Activated T-helper 1 cell treated with anti-CD3 and anti-CD28 coated beads, Interleukin-2, amount 50 U/mL, for 16 hours (primary cell): ENCODE measurements at places on chromosomes 6 and 20.
A peak's percentile ranks its signal among the peaks of the same experiment; 100 is the strongest.

DNA sequence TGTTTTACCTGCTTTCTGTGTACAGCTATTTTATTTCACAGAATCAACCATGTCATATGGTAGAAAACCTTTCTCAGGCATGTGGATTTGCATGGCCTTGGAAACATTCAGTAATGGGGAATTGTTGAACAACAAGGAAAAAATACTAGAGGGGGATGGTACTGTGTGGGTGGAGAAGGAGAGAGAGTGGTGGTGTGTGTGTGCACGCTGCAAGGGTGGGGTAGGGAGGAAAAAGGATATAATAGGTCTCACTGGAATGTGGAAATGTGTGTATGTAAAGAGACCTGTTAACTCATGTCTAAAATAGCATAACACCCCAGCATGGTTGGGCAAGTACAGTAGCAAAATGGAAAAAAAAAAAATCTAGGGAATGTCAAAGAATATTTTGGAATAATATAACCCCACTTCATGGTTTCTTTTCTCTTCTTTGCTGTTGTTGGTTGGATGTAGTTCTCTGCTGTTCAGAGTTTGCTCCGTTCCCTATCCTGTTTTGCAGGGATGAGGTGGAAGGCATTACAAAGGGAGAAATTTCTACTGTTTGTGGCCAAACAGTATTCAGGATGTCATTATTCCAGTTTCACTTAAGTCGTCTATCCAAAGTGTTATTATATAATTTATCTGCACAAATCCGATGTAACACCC, 93.9 kb upstream of the CITED2 start:
- no peak for DNase-seq

GRCh38 chr20:22686097-22686496, 101.7 kb upstream of the FOXA2 start:
- DNase-seq: no peak

GRCh38 chr6:64170316-64170715, 534.7 kb downstream of the PHF3 start:
- no peak for DNase-seq

- no peak for DNase-seq
Observed at GRCh38 chr6:160788806-160789205, 86.8 kb downstream of the PLG start.

DNA sequence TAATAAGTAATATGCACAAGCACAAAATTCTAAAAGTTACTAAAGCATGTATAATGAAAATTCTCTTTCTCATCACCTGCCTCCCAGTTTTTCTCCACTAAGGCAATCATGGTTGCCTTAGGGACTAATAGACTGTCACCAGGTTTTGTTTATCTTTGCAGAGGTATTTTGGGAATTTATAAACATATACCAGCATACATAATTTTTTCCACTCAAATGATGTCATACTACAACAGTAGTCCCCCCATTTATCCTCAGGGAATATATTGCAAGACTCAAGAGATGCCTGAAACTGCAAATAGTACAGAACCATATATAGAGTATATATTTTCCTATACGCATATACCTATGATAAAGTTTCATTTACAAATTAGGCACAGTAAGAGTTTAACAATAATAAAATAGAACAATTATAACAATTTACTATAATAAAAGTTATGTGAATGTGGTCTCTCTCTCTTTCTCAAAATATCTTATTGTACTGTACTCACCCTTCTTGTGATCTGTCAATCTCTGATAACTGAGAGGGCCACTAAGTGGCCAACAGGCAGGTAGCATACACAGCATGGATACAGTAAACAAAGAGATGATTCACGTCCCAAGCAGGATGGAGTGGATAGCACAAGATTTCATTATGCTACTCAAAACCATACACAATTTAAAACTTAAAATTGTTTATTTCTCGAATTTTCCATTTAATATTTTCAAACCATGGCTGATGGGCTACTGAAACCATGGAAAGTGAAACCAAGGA, 19.7 kb downstream of the RBL1 start:
- no peak for DNase-seq

DNA sequence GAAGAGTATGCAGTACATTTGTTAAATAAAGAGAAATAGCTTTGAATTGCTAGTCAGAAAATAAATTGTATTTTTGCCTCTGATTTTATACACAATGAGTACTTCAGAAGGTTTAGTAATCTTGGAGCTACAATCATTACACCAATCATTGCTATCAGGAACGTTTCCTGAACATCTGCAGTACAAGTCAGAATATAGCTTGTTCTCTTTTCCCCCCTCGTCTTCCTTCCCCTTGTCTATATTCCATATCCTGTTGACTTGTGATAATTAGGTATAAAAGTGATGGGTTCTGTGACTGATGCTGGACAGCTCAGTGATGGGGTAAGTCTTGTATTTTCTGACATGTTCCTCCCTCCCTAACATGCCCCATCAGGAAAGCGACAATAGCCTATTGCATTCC, 94.0 kb downstream of the AHI1 start:
- DNase-seq: no peak

- DNase-seq: no peak
Observed at GRCh38 chr6:157193443-157193996, 129.8 kb downstream of the TMEM242 start.

- no peak for DNase-seq
Observed at GRCh38 chr20:440636-441035, 21.7 kb downstream of the TBC1D20 start.

- DNase-seq: no peak
Observed at GRCh38 chr6:133809406-133809805, 79.5 kb upstream of the TCF21 start.

DNA sequence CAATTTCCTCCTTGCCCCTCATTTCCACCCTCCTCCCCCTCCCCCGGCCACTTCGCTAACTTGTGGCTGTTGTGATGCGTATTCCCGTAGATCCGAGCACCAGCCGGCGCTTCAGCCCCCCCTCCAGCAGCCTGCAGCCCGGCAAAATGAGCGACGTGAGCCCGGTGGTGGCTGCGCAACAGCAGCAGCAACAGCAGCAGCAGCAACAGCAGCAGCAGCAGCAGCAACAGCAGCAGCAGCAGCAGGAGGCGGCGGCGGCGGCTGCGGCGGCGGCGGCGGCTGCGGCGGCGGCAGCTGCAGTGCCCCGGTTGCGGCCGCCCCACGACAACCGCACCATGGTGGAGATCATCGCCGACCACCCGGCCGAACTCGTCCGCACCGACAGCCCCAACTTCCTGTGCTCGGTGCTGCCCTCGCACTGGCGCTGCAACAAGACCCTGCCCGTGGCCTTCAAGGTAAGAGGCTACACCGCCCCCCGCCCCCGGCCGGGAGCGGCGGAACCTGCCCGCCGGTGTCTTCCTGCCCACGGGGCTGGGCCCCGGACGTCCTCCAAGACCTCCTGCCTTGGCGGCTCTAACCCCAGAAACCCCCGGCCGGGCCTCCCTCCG, 44.9 kb upstream of the SUPT3H start:
- DNase-seq: peak; percentile 35

DNA sequence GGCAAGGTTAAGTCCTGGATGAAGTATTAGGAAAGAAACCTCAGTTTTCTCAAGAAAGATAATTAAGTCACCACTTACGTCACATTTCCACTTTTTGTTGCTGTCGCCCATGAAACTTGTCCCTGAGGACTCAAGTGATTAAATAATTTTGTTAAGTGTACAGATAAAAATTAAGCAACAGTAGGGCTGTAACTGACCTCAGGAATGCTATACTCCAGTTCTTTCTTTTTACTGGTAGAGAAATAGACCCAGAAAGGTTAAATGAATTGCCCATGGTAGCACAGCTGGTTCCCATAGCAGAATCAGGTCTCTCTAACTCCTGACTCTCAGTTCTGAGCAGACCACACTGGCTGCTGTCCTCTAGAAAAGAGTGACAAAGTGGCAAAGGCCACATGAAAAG, 54.5 kb downstream of the CLIC5 start:
- no peak for DNase-seq

DNA sequence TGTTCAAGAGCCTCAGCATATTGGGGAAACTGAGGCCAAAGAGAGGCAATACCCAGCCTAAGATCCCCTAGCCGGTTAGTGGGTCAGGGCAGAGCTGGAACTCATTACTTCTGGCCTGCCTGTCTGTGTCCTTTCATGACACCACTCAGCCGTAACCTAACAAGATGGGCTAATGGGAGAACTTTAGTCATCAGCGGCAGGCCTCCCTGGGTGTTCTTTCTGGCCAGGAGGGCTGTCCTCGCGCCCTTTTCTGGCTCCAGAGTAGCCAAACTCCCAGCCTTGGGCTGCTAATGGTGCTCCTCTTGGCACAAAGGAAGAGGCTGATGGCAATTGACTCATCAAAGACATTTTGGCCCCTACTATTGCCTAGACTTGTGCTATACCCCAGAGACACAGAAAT, 76.6 kb downstream of the NCR2 start:
- DNase-seq: no peak

DNA sequence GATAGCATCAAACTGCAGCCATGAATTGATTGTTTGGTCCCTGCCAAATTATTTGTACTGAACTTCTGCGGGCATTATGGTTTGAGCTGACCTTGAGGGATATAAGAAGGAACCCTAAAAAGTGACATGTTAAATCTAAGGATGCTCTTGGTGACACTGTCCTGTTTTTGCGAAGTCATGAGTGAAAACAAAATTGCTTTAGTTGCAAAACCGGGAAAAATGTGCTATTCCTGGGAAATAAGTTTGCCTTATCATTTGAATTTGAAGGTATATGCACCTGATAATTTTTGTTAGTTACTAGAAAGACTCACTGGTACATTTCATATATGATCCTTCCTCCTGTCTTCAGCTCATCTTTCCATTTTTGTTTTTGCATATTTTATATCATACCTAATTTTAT, 7.8 kb downstream of the KIAA0408 start:
- DNase-seq: no peak

GRCh38 chr6:29926413-29927274, 15.7 kb upstream of the HLA-A start:
- DNase-seq: peak; percentile 61

DNA sequence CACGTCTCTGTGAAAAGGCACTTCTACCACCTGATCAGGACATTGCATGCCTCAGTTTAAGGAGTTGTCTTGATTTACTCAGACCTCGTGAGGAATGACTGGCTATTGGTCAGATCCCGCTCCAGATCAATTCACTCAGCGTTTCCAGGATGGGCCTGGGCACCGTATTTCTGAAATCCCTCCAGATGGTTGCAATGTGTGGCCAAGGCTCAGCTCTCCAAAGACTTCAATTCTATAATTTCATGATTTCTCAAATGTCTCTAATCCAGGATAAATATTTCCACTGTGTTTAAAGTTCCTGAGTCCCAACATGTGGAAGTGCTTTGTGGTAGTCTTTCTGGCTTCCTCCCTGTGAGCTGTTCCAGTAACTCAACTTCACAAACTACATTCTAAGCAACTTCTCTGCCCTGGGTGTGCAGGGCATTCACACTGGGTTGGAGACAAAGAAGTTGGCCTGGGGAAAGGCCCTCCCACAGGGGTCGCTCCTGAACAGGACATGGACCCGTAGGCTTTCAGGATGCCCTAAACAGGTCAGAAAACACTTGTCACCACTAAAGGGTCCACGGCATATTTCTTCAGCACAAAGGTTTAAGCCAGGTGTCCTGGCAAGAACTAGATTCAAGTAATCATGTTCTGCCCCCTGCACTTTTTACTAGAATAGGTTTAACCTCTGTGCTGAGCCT, 212.1 kb downstream of the WDR27 start:
- DNase-seq: no peak
